ENCODE measurements at places on chromosomes 1 and 21.

GRCh38 chr21:43953021-43953420 lies 59.1 kb upstream of the TRAPPC10 start:
- no peak for DNase-seq

- DNase-seq, result no peak
Measured at GRCh38 chr1:216983823-216984222, 260.6 kb upstream of the ESRRG start.

DNA sequence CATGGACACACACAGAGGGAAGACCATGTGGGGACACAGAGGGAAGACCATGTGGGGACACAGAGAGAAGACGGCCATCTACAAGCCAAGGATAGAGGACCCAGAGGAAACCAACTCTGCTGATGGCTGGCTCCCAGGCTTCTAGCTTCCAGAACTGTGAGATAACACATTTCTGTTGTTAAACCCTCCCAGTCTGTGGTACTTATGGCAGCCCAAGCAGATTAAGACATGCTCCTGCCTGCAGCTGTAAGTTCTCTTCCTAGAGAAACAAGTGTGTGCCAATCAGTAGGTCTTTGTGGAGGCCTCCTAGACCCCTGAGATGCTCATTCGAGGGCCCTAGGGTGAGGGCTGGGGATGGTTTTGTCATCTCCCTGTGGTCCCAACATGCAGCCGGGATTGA lies 2.7 kb downstream of the AGT start:
- DNase-seq, result no peak

DNA sequence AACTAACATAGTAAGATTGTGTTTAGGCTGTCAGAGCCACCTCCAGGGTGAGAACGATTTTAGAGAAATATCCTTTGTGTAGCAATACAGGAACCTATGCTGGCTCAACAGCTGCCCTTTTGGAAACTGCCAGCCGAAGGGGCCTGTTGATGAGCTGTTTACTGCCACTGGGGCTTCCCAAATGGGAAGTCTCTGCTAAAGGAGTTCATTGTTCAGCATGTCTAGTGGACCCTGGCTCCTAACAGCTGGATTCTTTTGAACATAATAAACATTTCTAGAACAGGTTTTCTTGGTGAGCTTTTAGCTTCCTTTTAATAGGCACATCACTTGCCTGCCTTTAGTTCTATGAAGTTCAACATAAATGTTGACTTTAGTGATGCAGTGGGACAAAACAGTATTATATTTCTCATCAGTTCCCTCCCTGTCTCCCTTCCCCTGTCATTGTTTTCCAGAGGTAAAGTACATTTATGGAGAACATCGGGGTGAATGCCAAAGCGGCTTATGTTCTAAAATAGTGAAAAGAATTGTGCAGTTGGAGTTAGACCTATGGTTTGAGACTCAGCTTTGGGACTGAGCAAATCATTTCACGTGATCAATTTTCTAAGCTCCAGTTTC lies 57.4 kb downstream of the UCK2 start:
- DNase-seq, result no peak

- no peak for DNase-seq
Measured at GRCh38 chr1:113389359-113389952, 859 bp upstream of the MAGI3 start.

- DNase-seq, result no peak
Measured at GRCh38 chr1:6330410-6330911, 63.1 kb downstream of the ACOT7 start.

DNA sequence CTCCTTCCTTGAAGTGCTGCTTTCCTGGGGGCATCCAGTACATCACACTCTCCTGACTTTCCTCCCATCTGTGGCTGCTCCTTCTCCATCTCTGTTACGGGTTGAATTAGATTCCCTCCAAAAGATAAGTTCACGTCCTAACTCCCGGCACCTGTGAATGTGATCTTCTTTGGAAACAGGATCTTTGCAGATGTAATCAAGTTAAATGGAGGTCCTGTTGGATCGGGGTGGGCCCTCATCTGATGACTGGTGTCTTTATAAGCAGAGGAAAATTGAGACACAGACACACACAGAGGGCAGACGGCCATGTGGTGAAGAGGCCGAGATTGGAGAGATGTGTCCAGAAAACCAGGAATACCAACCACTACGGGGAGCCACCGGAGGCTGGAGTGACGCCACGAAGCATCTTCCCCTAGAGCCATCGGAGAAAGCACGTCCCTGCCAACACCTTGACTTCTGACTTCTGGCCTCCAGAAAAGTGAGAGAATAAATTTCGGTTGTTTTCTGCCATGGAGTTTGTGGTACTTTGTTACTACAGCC lies 36.0 kb downstream of the ZBTB18 start:
- DNase-seq, result no peak

DNA sequence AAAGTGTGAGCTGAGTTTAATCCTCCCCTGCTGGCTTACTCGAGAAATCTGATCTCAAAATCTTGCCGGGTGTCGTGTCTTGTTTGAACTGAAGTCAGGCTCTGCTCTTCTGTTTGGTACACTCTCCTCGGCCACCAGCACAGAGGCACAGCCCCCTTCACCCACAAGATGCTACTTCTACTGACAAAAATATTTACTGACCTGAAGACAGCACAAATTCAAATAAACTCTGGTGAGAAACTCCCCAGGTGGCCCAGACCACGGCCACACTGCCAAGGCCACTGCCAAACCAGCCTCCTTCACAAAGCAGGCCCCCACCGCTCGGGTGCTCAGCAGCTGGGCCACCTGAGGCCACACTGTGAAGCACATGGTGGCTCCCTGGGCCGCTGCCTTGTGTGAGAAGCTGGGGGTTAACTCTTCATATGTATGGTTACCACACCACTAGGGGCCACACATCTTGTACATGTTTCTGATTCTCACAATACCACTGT lies 80.6 kb downstream of the TGFBR3 start:
- no peak for DNase-seq

GRCh38 chr1:226021401-226021800 lies 22.3 kb upstream of the SDE2 start:
- peak; percentile 36 for DNase-seq

- DNase-seq, result no peak
Measured at GRCh38 chr1:110508028-110508940, 10.7 kb downstream of the KCNA10 start.

- DNase-seq, result no peak
Measured at GRCh38 chr1:202069662-202070061, 53.1 kb upstream of the GPR37L1 start.

- DNase-seq, result no peak
Measured at GRCh38 chr1:82844447-82844846, 1043.7 kb downstream of the ADGRL2 start.

Measured in hematopoietic multipotent progenitor cell treated with erythropoietin and hydrocortisone succinate and interleukin-3 and kit ligand, for 8 days (in vitro differentiated cells).